ENCODE measurements at places on chromosomes 5 and 9. TPM values are rescaled to one million over a fixed set of nuclear protein-coding genes. Genes with fewer than 3 reads are reported as not detected.

NUTM2G gene
- polyA plus RNA-seq = not detected

GGTA1 gene
- polyA plus RNA-seq = not detected

PCDHB13 gene
- polyA plus RNA-seq = 2.6 TPM

- DNase-seq = no peak
Observed at GRCh38 chr9:109117856-109118807, 1.6 kb downstream of the TMEM245 start.

Measured in muscle of arm (tissue), 14 donors.